ENCODE measurements at places on chromosomes 1 and 21.

DNA sequence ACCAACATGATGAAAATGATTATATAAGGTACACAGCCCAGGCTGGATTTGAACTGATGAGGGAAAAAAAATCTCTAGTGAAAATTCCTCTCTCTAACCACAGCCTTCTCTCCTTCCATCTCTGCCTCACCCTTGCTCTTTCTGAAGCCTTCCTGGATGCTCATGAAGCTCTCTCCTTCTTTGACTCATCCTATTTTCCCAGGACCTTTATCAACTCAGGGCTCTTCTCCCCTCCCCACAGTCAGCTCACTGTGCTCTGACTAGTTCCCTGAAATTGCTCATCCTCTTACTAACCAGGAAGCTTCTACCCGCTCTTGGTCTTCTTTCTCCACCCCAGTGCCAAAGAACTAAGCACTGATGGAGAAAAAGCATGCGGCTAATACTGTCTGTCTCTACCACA lies 46.4 kb upstream of the ERG start:
- no peak for DNase-seq

DNA sequence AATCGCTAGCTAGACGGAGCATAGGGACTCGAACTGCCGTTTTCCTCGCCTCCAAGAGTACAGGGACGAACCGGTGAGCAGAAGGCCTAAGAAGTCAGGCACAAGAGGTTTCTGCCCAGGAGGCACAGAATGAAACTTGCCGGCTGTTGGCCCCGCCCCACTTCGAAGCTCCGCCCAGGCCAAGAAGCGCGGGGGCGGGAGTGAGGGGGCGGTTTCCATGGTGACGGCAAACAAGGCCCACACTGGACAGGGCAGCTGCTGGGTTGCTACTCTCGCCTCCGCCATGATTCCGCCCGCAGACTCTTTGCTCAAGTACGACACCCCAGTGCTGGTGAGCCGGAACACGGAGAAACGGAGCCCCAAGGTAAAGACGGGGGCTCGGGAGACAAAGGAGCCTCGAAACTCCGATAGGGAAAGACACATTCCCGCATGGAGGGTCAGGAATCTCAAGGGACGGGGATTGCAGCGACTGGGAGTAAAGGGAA lies at the start of gene DNALI1:
Gene DNALI1, plus strand, starts transcription at position 229 of the 485 bp plus-strand sequence. Its CDS starts 55 bp downstream, at position 284.
- no peak for DNase-seq

GRCh38 chr1:101918277-101918676 lies 78.4 kb downstream of the OLFM3 start:
- DNase-seq, result no peak

- DNase-seq, result no peak
Observed at GRCh38 chr1:153659175-153659534, 652 bp downstream of the SNAPIN start.

GRCh38 chr1:206411321-206411720 lies 59.0 kb upstream of the IKBKE start:
- DNase-seq, result no peak

DNA sequence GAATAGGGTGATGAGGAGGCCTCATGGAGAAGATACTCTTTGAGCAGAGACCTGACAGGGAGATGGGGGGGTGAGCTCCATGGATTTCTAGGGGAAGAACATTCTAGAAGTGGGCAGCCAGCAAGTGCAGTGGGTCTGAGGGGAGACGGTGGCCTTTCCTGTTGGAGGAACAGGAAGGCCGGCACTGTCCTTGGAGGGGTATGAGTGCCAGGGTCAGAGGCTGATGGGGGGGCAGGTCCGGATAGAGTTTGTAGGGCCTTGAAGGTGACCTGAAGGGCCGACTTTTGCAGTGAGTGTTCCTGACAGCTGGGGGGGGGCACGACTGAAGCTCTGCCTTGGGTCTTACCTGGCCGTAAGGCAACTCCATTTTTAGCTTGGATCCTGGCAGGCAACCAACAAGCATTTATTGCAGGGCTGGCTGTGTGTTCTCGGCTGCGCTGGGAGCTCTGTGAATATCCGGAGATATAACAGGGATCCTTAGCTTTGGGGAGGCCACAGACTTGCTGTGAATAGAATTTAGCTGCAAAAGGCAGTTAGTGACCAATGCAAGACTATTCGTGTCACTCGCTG lies 130.6 kb downstream of the MRPS6 start:
- DNase-seq, result no peak

Measured in activated CD8-positive, alpha-beta memory T cell treated with anti-CD3 and anti-CD28 coated beads for 4 hours (primary cell).